ENCODE measurements at places on chromosomes 1 and 21.

DNA sequence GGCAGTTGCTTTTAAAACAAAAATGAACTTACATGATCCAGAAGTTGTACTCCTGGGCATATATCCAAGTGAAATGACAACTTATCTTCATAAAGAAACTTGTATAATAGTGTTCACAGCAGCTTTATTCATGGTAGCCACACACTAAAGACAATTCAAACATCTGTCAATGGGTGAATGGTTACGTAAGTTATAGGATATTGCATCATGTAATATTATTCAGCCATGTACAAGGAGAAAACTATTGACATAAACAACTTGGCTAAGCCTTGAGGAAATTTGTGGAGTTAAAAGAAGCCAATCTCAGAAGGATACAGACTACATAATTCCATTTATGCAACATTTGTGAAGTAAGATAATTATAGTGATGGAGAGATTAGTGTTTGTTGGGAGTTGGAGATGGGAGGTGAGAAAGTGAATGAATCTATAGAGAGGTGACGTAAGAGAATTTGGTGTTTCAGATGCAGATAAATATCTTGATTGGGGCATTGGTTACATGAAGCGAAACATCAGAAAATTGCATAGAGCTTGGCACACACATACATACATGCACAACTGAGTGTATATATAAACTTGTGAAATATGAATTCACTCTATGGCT is 49.9 kb upstream of the GRIK1 start:
- no peak for DNase-seq

GRCh38 chr1:166910396-166910994 is 34.4 kb upstream of the TADA1 start:
- peak; percentile 94 for DNase-seq

- peak; percentile 75 for DNase-seq
These were observed 9.3 kb downstream of the ARL8A start for GRCh38 chr1:202135221-202135721.

DNA sequence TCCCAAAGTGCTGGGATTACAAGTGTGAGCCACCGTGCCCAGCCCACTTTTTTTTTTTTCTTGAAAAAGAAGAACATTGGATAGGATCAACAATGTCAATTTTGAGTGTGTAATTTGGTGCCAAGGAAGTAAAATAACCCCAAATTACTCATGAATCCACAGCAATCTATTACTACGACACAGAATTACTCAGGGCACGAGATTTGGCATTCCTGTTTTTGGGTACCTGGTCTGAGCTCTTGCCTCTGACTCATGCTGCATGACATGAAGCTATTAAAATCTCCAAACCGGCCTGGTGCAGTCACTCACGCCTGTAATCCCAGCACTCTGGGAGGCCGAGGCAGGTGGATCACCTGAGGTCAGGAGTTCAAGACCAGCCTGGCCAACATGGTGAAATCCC is 10.4 kb downstream of the RNF19B start:
- DNase-seq, result peak; percentile 45

DNA sequence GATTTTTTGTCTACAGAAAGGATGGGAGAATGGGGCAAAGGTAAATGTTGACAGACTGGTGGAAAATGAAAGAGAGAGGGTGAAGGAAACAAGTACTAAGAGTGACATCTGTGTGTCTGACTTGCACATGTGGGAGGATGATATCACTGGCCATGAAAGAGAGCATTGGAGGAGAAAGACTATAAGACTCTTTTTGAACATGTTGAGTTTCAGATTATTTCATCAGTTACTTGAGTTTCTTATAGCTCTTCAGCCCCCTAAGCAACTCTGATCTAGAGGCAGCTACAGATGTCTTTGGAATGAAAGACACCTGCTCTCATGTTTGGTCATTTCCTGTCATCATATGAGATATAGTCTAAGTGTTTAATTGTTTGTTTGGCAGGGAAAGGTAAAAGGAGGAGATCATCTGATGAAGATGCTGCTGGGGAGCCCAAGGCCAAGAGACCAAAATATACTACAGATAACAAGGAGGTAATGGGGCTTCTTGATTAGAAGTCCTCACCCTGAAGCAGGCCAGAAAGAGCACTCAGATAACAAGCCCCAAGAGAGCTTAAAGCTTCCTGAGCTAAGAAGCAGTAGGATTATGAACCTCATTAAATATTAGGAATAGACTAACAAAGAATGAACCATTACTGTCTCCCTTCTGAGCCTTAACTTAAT is 4.5 kb downstream of the POLR3C start:
- no peak for DNase-seq

- no peak for DNase-seq
These were observed 10.8 kb downstream of the FTCD start for GRCh38 chr21:46144464-46145070.

GRCh38 chr1:245205396-245205795 is 50.6 kb downstream of the KIF26B start:
- no peak for DNase-seq

- DNase-seq, result no peak
These were observed 129.1 kb downstream of the S1PR1 start for GRCh38 chr1:101365878-101366277.

DNA sequence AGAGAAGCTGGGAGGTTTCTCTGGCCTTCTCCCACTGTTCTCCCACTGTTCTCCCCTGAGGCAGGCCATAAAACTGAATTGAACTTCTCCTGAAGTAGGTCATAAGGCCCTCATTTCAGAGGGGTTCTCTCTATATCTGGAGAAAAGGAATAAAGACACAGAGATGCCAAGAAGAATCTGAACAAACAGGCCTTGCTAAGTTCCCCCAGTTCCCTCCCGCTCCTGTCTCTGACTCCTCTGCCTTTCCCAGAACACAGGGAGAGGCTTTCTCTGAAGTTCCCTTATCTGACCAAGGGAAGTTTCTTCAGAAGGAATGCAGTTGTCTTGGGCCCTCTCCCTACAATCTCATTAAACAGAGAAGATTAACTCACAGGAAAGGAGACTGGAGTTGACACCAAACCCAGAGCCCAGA is 83.4 kb downstream of the SLC16A1 start:
- DNase-seq, result no peak

DNA sequence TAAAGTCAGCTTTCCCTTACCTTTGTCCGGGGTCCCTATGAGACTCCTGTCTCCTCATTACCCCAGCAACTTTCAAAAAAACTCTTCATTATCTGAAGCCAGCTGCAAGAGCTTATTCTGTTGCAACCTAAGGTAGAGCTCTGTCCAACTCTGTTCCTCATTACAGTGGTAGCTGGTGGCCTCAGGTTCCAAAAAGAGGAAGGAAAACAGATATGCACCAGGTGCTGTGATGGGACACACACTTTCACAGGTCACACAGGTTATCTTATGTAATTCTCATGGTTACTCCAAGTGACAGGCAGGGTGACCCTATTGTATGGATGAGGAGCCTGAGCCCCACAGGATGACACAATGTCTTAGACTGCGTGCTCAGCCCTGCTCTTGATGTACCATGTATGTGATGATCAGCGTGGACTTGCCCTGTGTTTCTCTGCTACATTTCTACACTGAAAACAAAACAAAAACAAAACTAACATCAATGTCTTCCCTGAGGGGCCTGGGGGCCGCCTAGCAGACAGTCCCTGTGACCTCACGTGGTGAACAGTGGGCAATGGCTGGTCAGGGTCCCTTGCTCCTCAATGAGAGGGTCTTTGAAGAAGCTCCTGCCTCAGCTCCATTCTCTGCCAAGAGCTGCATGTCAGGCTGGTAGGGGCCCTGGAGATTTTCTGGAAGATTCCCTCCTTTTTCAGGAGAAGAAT is 9.7 kb upstream of the TENT5C start:
- no peak for DNase-seq

- no peak for DNase-seq
These were observed 66.2 kb upstream of the B3GALT5 start for GRCh38 chr21:39546522-39546921.

DNA sequence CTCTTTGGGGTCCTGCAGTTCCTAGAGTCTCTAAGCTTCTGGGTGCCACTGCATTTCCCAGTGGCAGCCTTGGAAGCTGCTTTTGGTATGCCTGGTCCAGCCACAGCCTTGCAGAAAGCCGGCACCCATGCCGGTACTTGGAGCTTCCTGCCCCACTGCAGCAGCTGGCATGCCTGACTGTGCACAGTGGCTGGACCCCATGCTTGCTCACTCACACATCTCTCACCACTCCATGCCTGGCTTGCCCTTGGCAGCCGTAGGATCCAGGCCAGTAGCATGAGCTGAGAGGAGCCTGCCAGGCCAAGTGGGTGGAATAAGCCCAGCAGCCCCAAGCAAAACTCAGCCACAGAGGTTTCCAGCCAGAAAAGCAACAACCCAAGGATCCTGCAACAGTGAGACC is 20.3 kb upstream of the FNBP1L start:
- DNase-seq, result no peak

DNA sequence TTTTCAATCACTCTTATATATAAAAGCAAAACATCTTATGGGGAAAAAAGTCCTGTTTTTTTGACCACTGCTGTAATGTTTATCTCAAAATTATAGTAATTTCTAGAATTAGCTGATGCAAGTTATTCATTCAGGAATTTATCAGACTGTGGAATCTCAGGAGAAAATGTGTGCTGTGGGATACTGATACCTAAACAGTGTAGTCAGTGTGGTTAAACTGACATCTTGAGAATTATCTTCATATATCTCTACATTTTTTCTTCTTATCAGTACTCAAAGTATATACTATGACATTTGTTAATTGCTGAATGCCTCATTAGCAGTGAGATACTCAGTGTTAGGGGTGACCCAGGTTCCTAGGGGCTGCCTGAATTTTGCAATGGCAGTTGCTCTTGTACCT is 839.3 kb downstream of the KCNT2 start:
- DNase-seq, result no peak

DNA sequence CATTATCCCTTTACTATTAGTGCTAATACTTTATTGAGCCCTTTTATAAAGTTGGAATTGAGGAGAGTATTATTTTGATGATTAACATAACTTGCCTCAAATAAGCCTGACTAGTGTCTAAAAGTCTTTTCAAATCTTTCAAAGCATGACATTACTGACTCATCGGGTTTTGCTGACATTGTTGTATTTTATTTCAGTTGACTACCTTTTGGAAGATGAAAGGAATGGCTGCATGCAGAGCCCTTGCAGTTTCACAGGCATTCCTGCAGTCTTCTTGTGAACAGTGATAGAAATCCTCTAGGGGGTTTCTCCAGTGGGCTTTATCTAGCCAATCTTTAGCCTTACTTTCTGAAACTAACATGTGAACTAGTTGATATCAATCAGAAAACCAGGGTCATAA is 43.0 kb upstream of the TMEM61 start:
- no peak for DNase-seq

DNA sequence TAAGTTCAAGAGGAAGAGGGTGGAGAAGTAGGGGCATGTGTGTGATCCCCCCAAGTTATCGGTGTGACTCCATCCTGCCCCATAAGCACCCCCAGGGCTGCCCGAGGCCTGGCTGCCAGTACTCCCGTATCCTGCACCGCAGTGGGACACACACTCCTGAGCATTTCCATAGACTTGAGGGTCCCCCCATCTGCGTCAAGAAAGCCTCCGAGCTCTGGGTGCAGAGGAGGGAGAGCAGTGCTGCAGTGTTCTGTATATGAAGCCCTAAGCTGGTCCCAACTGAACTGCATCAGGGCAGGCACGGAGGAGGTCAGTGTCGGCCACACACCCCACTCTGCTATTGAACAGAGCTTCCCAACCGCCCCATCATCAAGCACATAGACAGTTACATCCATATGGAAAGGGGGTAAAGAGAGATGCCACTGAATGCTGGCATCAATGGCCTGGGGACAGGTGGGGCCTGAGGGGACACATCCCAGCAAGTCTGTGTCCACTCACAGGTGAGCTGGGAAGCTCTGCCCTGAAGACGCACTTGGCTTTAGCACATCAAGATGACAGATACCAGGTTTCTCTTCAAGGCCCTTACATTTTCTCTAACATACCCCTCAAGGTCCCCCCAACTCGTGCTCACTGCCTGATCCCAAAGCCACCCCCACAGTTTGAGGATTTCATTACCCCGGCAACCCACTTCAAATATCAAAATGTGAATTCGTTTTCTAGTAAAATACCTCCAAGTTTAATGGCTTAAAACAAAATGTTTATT is 64.3 kb downstream of the EVA1C start:
- no peak for DNase-seq
